T47D (cell line): ENCODE measurements at places on chromosomes 6 and 20.

DNA sequence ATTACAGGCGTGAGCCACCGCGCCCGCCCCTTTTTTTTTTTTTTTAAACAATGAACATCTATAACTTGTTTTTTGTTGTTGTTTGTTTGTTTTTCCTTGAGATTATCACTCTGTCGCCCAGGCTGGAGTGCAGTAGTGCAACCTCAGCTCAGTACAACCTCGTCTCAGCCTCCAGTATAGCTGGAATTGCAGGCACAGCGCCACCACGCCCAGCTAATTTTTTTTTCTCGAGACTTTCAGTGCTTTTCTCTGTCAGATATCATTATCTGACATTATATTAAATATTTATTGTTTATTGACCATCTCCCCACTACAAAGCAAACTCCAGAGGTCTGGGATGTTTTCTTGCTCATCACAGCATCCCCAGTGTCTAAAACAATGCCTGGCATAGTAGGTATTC is 2.3 kb upstream of the DLK2 start:
- DNase-seq = no peak

DNA sequence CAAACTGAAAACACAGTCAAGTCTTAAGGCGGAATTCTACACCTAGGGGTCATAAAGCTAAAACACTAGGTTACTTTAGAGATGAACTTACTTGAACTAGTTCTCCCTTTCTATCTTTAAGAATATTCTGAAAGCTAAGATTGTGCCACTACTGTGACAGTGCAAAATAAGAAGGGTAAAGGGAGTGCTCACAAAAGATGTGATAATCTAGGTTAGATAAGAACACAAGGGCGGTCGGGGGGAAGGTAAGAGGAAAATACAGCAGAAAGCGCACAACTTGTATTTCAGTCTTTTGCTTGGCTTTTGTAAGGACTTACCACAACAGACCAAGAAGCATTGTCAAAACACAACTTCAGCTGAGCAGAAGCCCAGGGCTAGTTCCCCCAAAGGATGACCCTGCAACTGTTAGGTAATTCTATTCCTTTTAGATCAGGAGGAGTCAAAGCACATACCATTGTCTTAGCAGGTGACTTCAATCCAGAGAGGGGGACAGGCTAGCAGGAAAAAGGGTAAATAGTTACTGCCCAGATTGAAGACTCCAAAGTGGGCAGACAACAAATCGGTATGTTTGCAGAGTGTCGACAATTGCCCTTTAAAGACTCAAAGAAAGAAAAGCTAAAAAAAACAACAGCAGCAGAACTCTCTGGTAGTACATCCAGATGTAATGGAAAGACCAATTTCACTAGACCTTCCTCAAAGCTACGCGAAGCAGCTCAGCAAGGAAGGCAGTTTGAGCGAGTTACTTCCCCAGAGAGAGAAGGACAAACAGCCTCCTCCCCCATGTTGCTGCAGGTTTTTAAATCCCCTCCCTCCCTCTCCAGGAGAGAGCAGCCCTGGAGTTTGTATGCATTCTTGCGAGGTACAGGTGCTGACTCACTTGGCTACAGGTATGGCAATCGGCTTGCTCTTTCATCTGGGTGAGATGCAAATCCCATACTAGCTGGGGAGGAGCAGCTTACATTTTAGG is 59.0 kb downstream of the RIPOR2 start:
- no peak for DNase-seq

- no peak for DNase-seq
Measured at GRCh38 chr6:37491171-37491829, 8.4 kb downstream of the CCDC167 start.

DNA sequence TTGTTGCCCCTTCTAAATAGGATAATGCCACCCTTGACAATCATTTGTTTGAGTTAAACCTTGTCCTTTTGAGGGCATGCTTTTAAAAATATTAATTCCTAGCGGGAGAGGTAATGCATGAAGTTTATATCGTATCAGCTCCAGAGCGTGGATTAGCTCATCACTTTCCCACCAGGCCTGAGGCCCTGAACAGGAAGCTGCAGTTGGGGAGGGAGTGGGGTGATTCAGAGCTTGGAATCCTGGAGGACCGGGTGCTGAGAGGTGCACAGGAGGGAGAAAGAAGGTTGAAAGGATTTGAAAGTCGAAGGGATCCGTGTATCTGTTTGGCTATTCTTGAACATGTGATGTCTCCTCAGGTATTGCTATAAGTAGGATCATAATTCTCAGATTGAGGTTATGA is 25.0 kb downstream of the ZDHHC14 start:
- DNase-seq = no peak

- DNase-seq = no peak
Measured at GRCh38 chr6:111721753-111722154, 116.1 kb upstream of the TRAF3IP2 start.

GRCh38 chr6:12233693-12234571 is 56.2 kb upstream of the EDN1 start:
- DNase-seq = peak; percentile 30

DNA sequence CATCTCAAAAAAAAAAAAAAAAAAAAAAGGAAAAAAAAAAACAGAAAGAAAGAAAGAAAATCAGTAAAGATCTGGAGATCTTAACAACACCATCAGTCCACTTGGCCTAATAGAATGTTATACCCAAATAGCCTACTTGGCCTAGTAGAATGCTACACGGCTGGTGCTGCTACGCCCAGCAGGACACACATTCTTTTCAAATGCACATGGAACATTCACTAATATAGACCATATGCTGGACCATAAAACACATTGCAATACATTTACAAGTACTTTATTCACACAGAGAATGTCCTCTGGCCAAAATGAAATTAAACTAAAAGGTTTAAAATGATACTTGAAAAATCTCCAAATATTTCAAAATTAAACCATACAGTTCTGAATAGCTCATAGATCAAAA is 80.0 kb upstream of the TNFAIP3 start:
- no peak for DNase-seq

DNA sequence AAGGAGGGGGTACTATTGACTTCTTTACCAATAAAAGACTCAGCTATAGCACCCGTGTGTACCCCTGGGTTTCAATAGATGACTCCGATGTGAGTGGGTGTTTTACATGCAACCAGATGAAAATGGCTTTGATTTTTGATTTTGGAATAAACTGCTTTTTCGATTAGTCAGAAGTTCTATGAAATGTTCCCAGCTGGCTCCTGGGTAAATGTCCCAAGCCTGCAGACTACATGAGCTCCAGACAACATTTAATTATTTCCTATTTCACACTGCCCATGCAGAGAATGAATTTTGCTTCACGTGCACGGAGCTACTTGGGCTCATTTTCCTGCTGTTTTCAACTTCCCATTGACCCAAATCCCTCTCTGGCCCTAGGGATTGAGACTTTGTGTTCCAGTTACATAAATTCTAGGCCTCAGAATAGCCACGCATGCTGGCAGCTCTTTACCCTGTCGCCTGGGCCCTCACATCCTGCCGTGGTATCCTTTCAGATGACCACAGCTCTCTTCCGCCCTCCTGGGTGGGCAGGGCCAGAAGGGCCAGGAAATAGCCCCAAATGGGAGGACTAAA is 59.7 kb downstream of the GPR6 start:
- DNase-seq = no peak

DNA sequence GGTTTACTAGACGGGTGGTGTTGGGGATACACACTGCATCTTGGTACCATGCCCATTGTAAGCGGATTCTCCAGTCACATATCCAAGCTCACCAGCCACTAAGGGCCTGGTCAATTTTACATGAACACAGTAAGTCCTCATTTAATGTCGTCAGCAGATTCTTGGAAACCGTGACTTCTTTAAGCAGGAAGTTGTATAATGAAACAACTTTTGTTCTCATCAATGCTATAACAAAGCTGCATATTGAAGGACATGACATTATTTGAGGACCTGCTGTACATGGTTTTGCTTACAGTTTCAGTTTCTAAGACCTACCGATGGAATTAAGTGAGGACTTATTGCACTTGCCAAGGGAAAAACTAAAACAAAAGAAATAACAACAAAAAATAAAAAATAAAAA is 295.6 kb downstream of the SYNE1 start:
- DNase-seq = no peak

DNA sequence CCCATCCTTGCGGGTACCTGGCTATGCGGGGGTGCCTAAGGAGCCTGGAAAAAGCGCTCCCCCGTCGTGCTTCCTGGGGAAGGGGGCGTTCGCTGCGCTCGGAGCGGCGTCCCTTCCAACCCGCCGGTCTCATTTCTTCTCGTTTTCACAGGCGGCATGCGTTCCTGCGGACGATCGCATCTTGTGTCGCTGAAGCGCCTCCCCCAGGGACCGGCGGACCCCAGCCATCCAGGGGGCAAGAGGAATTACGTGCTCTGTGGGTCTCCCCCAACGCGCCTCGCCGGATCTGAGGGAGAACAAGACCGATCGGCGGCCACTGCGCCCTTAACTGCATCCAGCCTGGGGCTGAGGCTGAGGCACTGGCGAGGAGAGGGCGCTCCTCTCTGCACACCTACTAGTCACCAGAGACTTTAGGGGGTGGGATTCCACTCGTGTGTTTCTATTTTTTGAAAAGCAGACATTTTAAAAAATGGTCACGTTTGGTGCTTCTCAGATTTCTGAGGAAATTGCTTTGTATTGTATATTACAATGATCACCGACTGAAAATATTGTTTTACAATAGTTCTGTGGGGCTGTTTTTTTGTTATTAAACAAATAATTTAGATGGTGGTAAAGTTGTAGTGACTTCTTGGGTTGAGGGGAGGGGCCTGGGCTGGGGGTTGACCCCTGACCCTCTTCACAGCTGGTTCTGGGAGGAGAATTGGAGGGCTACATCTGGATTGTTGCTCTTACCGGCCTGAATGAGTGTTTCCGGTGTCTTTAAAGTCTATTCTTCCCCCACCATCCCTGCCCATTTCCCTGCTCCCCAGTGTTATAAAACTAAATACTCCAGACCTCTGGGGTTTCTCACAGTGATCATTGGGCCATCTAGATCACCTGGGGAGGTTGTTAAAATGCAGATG is 1.1 kb downstream of the ID1 start:
- DNase-seq = peak; percentile 38

DNA sequence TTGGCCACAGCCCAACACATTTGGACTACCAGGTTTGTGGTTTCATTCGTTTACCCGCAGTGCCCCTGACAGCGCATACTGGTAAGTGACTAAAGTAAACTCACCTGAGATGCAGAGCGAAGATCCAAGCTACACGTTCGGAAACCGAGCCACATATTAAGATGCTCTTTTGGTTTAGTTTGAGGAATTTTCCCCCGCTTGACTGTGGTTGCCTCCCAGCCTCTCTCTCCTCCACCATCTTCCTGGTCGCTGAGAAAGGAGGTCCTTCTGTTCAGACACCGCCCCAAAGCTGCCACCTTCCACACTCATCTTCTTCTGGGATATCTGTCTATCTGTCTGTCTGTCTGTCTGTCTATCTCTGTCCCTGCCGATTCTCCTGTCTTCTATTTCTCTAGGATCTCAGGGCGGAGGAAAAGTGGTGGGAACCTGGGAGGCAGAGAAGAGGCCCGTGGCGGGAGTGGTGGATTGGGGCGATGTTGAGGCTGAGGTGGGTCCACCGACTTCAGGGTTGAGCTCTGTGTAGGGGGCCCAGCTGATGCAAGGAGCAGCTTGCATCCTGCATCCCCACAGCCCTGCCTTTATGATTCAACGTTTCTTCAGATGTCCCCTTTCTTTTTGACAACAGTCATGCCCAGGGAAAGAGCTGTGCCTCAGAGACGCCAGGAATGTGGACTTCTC is 196.9 kb upstream of the ZNF184 start:
- DNase-seq = peak; percentile 62

DNA sequence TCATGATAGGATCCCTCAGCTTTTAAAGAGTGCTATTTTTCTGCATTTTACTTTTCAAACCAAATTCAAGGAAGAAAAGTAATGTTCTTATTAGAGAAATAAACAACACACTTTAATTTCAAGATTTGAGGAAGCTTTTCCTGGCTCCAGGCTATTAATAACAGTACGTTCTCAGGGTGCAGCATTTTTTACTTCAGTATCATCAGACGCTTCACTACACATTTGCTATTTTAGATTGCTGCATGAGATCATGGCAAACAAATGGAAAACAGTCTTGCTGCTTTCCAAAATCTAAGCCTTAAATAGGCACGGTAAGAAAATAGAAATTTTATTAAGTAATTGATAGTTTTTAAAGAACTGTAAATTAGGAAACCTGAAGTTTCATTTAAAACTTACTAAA is 253.6 kb upstream of the EXOC2 start:
- no peak for DNase-seq

GRCh38 chr20:16541878-16542277 is 31.4 kb downstream of the KIF16B start:
- no peak for DNase-seq

- peak; percentile 64 for DNase-seq
Measured at GRCh38 chr6:25138233-25138933, 140.8 kb upstream of the CARMIL1 start.

DNA sequence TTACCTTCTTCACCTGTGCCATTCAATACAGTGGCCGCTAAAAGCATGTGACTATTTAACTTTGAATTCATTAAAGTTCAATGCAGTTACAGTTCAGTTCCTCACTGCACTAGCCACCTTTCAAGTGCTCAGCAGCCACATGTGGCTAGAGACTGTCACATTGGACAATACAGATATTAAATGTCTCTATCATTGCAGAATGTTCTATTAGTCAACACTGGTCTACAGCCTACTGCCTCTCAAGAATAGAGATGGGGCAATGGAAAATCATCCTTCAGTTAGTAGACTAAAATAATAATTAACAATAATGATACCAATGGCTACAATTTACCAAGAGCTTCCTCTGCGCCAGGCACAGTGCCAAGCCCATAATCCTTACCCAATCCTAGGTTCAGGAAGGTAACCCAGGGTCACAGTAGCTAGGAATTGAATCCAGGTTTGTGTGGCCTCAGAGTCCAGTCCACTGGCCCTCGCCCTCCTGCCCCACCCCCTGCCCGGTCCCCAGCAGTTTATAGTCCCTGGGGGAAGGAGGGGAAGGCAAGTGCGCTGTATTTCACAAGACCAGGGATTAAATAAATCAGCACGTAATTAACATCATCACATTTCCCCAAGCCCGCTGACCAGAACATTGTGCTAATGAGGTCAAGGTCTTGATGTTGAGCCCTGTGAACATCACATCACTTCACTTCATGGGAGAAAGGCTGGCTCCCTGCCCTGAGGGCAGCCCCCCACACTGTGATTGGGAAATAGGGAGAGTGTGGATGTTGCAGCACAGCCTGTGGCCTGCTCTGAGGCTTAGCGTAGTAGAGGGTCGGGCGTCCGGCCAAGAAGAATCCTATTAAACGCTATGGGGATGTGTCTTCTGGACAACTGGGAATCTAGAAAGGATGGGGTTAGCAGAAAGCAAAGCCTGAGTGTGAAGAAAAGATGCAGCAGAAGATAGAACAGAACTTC is 147.2 kb downstream of the VEGFA start:
- no peak for DNase-seq

- no peak for DNase-seq
Measured at GRCh38 chr6:37025621-37026466, 20.4 kb downstream of the FGD2 start.
